ENCODE measurements at places on chromosomes 1 and 21.

GRCh38 chr1:24463776-24464735, 38.6 kb upstream of the RCAN3 start:
- no peak for DNase-seq

DNA sequence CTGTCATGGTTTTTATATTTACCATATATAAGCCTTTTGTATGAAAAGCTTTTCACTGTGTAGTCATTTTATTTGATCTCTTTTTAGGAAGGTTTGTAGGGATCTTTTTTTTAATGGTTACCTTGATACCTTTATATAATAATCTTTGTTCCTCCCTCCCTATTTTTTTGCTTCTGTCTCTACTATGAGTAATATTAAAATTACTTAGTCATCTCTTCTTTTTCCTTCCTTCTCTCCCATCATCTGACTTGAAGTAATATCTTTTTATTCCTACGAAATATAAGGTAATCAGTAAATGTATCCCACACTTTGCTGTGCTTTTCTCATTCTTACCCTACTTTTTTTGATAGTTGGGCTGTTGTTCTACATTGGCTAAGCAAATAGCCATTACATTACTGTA, 161.4 kb downstream of the MAGI3 start:
- DNase-seq: no peak

DNA sequence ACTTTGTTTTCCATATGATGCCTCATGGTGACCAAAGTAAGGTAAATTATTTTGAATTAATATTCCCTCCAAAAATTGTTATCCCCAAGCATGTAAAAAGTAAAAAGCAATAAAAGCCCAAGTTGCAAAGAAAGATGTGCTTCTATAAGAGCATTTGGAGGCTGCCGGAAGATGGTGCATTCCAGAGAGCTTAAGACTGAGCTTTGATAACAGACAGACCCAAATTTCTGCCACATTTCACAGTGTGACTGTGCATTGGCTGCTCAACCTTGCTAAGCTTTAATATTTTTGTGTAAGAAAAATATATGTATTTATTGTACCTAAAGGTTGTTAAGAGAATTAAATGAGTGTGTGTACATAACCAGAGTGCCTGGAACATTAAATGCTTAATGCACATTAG, 67.9 kb downstream of the CYYR1 start:
- no peak for DNase-seq

GRCh38 chr1:82106672-82107071, 305.9 kb downstream of the ADGRL2 start:
- DNase-seq: no peak

- DNase-seq: no peak
Measured at GRCh38 chr1:232622981-232623380, 7.0 kb downstream of the SIPA1L2 start.

- no peak for DNase-seq
Measured at GRCh38 chr1:38418195-38419030, 371.8 kb upstream of the POU3F1 start.

GRCh38 chr21:39332175-39332574, 16.7 kb downstream of the HMGN1 start:
- DNase-seq: no peak

- DNase-seq: no peak
Measured at GRCh38 chr1:92210701-92211100, 7.0 kb upstream of the C1orf146 start.
